ENCODE measurements at places on chromosomes 12 and 14.

- peak; percentile 23 for DNase-seq
Observed at GRCh38 chr12:56590237-56590830, 39.8 kb downstream of the BAZ2A start.

DNA sequence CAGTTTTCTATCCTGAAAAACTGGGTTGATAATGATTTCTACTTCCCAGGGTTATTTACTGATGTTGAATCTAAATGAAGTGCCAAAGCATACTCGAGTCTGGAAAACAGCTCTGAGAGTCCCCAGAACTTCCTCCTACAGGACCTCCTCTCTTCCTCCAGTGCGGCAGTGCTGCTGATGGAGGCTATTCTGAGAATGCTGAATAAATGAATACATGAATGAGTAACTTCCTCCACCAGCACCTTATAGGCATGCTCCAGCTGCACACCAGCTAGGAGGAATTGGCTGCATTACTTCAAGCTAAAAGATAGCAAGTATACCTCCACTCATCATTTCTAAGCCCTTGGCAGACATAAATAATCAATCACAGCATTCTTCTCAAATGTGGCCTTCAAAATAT lies 448.8 kb upstream of the CCDC196 start:
- no peak for DNase-seq

DNA sequence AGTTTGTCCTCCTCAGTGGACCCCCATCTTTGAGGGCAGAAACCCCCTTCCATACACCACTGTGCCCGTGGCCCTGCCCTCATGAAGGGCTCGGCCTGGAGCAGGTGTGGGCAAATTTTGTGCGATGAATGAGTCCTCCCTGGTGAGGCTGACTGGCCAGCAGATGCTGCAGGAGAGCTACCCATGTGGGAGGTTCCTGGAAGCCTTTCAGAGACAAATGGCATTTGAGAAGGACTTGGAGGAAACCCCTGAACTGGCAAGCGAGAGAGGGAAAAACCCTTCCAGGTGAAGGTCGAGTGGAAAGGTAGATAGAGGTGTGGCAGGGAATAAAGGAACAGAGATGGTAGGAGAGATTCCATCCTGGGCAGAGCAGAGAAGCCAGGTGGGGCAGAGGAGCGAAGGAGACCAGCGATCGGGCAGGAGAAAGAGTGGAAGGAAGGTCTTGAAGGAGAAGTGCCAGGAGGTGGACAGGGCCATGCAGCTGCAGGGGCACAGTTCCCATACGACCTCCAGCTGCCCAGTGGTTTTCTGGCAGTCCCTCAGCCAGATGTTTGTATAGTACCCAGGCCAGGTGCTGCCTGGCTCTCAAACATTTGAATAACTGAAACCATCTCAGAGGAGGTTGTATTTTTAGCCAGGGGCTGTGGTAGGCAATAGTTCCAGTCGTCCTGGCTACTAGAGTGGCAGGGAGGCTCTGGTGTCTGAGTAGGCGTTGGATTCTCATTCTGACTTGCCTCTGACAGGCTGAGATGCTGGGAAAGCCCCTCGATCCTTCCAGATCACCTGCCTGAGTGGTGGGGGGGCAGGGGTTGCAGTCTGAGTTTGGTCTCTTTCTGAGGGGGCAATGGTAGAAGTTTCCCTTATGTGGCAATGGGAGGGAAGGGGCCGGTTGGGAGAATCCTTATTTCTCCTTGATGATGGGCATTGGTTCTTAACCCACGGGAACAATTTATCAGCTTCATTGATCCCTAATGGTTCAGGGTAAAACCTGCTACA lies 40.1 kb downstream of the FBXL14 start:
- DNase-seq: no peak

GRCh38 chr12:12611512-12612306 lies at the start of gene CREBL2:
CREBL2 (plus strand) TSS chr12:12611876; CDS start chr12:12612173, 297 bp downstream.
- DNase-seq: peak; percentile 90

DNA sequence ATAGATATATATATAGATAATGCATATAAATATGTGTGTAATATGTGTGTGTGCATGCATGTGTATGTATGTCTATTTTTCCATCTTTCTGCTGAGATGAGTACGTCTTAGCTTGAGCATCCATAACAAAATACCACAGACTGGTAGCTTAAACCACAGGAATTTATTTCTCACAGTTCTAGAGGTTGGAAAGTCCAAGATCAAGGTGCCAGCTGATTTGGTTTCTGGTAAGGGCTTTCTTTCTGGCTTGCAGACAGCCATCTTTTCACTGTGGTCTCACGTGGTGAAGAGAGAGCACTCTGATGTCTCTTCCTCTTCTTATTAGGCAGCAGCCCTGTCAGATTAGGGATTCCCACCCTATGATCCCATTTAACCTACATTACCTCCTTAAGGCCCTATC lies 47.3 kb downstream of the ACSM4 start:
- no peak for DNase-seq

DNA sequence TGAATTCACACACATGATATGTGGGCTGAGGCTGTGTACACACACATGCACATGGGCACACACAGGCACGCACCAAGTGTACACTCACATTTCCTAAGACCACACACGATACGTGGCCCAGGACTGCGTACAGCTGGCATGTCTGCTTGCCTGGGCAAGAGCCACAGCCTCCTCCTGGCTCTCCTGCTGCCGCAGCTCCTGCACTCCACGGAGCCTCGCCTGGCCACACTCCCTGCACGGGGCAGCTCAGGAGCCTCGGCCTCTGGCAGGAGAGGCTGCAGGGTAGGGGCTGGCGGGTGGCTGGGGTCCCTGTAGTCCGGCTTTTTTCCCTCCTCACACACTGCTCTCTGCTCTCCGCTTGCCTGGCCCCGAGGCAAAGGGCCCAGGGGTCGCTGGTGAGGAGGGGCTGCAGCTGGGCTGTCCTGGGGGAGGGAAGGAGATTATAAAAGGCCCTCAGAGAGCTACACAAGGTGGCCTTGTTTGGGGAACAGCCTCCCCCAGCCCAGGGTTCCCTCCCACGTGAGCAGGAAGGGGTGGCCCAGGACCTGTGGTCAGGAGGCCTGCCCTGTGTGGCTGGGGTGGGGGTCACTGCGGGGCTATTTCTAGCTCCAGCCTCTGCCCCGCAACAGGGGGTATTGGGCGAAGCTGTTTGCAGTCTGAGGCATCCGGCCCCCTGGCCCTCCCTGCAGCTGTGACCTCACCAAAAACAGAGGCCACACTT lies 89.0 kb upstream of the SFSWAP start:
- DNase-seq: no peak

- peak; percentile 56 for DNase-seq
Observed at GRCh38 chr12:68349220-68349621, 17.1 kb upstream of the MDM1 start.

DNA sequence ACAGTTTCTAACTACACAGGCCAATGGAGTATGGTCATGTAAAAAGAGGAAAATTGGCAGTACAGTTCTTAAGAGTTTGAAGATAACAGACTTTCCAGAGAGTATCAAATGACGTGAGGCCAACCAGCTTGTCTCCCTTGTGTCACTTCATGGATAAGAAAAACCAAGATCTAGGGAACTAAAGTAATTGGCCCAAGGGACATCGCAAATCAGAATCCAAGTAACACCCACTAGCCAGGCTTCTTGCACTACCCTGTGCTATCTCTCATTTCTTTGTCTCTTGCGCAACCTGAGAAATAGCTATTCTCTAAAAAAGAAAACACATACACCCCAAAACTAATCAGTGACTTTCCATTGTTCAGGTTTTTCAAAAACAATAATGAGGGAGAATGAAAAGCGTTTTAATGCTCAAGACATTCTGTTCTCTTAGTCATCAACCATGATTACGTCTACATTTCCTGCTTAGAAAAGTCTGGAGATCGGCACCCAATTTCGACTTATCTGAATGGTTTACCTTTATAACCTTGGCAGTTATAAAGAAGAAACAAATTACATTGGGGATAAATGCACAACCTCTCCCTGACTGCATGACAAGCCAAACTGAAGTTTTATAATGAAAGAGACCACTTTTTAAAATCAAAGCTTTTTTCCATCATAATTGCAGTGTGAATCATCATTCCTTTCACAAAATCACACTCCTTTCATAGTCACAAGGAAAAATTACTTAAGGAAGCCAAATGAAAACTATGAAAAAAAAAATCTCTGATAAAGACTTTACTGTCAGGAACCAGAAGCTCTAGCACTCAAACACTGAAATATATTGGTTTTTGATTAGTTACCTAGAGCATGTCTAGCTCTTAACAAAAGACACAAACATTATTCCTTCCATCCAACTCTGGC lies 42.1 kb downstream of the TMTC1 start:
- DNase-seq: no peak

GRCh38 chr14:68040633-68041369 lies 221.2 kb downstream of the RAD51B start:
- no peak for DNase-seq

DNA sequence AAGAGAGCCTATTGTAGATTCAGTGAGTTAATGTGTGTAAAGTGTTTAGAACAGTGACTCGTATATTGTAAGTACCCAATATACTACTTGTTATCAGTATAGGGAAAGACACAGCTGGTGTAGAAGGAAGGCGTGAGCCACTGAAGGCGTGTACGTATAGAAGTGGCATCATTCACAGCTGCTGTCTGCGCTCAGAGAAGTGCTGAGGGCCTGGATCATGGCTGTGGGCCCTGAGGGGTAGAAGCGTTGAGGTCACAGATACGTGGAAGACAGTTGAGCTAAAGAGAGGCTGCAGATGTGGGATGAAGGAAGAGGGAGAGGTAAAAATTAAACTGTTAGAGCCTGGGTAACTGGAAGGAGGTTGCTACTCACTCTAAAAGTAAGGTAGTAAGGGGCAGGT lies 5.9 kb downstream of the C12orf75 start:
- no peak for DNase-seq

DNA sequence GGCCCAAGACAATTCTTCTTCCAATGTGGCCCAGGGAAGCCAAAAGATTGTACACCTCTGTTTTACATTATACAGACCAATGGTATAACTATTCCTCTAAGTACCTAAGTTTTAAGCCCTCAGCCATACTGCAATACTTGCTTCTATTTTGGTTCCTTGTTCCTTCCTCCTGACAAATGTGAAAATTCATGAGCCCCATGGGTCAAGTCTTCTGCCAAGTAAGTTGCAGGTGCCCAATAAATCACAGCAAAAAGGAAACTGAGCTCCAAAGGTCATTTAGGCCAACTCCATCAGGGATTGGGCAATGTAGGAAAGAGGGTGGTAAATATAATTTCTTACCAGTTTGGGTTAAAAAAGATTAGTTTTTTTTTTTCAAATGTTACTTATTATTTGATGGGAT lies 57.7 kb upstream of the NPFF start:
- no peak for DNase-seq

DNA sequence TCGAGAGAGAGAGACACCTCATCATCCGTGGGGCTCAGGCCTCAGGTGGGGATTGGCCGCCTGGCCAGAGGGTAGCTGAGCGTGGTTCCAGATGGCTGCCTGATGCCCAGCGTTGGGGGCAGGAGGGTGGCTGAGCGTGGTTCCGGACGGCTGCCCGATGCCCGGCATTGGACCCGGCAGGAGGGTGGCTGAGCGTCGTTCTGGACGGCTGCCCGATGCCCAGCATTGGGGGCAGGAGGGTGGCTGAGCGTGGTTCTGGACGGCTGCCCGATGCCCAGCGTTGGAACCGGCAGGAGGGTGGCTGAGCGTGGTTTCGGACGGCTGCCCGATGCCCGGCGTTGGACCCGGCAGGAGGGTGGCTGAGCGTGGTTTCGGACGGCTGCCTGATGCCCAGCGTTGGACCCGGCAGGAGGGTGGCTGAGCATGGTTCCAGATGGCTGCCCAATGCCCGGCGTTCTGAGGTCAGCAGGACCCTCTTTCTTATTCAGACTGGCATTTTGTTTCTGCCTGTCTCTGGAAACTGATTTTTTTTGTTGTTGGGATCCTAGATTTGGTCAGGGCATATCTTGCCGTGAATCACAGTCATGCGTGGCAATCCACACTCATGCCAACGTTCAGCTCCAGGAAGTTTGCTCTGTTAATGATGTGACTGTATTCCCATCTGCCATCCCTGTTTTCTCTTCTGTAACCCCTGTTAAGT lies 40.7 kb downstream of the GALNT9 start:
- no peak for DNase-seq

DNA sequence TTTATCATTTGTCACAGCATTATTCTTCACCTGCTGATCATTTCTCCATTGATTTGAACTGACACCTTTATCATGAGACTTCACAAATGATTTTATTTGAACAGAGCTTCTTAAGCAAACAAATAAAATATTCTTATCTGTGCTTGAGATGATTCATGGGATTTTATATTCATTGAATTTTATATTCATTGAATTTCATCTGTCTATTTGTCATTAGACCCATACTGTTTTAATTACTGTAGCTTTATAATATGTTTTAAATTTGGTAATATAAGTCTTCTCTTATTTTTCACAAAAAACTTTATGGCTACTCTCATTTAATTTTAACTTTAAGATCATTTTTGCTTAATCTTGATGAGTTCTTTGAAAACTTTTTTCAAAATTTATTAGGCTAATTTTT lies 777.4 kb upstream of the TBX3 start:
- no peak for DNase-seq

DNA sequence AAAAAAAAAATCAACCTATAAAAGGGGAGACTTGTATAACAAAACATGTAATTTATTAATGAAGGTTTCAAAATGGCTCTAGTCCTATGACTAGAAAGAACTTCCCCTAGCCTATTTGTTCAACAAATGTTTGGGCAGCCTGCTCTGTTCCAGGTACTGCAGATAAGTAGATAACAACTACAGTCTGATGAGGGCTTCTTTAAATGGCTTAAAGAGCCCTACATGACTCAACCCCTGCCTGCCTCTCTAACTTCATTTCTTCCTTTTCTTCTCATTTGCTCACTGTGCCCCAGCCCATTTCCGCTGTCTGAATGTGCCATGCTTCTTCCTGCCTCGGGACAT lies 21.5 kb downstream of the ALDH6A1 start:
- no peak for DNase-seq

DNA sequence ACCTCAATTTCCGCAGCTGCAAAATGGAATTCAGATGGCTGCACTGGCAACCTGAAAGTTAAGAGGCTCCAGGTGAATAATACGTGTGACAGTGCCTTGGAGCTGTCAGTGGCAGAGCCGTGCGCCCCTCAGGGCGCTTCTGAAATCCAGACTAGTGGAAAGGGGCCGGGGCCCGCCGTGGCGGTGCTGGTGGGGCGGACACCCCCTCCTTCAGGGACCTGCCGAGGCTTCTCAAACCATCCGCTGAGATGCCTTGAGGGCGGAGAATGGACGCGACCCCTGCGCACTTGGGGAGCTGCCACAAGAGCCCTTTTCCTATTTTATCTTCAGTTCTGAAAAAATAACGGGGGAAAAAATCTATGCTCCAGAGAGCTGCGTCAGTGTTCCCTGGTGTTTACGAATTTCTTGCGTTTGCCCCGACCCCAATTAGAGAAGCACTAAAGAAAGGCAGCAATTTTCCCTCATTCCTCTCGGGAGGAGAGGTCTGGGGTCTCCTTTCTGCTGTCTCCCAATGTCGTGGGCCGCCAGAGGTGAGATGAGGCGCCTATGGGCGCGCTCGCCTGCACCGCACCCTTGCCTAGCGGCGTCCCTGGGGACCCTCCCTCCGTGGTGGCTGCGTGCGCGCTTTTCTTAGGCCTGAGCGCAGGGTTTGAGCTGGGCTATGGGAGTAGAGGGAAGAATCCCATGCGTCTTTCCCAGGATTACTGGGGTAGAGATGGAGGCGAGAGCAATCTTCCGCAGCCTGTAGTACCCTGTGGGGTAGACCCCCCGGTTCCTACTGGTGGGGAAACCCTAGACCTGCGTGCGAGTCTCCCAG lies 2.2 kb downstream of the NOS1 start:
- no peak for DNase-seq

- no peak for DNase-seq
Observed at GRCh38 chr14:106518054-106518943, 991.9 kb downstream of the TMEM121 start.

- no peak for DNase-seq
Observed at GRCh38 chr12:46445551-46446235, 73.1 kb upstream of the SLC38A2 start.

All from NCI-H2081 (cell line).